ENCODE measurements at places on chromosomes 12 and 14.

DNA sequence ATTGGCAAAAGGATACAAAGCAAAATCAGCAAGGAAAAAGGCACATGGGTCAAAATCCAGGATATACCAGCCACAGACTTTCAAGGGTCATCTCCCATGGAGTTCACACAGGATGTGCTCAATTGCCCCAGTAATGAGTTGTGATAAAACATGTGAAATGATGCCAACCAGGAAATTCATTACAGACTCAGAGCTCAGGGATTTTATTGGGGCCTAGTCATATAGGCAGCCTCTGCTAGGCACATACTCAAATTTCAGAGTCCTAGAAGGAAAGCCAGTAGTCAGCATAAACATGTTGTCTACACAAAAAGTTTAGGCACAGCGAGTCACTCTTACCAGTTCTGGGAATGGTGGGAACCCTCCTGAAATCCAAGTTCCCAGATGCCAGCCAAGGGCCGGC is 64.4 kb upstream of the OSBPL8 start:
- no peak for DNase-seq

- no peak for DNase-seq
Observed at GRCh38 chr14:24282736-24283135, 11.3 kb upstream of the RABGGTA start.

DNA sequence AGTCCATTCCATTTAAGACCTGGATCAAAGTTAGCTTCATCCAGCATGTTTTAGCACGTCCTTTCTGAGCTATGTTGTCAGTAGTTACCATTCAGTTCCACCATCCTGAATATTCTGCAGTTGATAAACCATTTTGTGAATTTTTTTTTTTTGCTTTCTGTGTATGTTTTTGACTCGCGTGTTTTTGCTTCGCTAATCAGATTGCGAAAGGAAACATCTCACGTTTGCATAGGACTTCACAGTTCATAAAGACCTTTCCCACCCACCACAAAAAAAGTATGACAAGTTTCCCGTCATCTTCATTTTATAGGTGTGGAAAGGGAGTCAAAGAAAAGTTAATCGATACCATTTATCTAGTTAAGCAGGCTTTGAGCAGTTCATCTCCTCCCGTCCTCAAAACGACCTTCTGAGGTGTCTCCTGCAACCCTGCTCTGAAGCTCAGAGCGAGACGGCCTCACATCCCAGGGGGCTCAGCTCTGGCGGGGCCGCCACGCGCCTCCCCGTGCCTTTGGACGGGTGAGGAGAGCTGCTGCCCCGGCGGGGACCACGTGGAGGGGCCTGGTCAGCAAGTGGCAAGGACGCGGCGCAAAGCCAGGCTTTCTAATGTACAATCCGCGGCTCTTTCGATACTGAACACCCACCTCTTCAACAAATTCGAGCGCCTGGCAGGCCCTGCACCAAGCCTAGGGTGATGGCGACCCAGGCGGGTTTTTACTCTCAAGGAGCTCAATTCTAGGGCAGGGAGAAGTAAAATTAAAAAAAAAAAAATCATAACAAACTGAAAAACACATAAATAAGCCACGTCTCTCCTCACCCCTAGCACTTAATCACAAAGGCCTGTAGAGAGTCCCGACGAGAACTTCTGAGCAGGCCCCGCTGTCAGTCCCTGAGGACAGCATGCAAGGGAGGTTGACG is 988 bp upstream of the TMEM263 start:
- peak; percentile 9 for DNase-seq

DNA sequence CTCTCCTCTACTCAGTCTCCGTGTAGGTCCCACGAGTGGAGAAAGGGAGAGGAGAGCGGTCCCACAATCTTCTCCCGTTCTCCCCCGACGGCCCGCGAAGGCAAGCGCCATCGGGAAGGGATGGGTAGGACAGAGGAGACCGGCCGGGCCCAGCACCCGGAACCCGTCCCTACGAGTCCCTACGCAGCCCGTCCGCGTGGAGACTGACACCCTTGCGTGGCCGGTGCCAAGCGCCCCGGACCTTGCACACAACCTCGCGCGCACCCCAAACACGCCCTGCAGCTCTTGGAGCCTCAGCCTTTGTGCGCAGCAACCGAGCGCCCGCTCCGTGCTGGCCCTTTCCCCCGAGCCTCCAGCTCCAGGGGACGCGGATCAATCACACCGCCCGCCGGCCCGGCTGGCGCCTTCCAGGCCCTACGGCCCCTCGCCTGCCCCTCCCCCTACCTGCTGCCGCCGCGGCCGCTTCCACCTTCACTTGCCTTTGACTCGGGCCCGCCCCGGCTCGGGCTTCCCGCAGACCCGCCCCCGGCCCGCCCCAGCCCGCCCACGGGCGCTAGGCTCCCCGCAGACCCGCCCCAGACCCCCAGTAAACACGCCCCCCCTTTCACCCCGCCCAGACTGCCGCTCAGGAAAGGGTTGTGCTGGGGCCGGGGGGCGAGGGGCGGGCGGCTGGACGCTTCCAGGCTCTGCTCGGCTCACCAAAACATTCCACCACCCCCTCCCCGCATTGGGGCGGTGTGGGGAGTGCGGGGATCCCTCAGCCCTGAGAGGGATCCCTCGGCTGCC is at the start of gene NDRG2:
NDRG2 (minus strand) TSS at position 477 of the 786 bp plus-strand sequence. CDS start 1,746 bp downstream, outside the sequence.
- DNase-seq, result peak; percentile 72

DNA sequence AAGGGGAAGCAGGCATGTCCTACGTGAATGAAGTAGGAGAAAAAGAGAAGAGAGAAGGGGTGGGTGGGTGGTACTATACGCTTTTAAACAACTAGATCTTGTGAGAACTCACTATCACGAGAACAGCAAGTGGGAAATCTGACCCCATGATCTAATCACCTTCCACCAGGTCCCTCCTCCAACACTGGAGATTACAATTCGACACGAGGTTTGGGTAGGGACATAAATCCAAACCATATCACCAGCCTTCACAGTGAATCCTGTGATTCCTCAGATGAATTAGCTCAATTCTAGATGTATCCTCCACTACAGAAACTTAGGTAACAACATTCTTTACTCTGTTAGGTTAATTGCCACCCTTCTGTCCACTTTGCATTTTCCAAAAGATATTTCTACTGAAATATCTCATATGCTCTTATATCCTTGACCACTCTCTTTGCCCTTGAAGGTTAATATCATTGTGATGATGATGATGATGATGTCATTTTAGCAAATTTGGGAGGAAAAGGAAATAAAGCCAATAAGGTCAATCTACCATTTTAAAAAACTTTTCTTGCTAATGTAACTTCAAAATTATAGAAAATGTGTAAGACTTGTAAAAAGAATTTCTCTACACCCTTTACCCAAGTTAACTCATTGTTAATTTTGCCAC is 23.2 kb upstream of the CCNT1 start:
- no peak for DNase-seq

DNA sequence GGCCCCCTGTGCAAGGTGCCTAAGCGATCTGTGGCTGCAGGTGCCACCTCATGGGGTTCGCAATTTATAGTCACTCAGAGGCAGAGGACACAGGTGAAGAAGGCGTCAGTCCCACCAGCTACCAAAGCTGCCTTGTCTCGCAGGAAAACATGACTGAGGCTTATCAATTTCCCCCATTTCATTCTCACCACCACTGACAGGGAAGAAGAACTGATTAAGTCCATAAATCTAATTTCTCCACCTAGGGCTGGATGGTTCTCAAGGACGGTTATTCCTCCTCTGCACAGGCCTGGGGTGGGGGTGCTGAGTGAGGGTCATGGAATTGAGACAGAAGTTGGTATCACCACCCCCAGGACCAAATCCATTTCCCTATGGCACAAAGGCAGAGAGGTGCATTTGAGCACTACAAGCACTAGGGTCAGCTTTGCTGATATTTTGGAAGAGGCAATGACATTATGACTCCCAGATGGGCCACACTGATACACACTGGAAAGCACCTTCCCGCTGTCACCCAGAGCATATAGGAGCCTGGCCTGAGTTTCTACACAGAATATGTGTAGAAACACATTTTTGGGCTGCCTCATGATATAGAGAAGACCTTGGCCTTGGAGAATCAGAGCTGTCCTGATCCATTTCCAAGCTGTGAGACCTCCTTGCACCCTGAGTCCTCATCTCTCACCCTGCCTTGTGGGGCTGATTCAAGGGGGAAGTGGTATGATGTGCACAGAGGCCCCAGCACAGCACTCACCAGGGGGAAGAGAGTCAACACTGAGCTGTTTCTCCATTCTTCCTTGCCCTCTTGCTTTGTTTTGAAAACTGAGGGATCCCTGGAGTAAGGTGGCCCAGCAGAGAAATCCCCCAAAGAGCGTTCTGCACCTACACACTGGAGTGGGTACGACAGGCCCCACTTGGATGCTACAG is 59.4 kb downstream of the PITPNM2 start:
- DNase-seq, result no peak

DNA sequence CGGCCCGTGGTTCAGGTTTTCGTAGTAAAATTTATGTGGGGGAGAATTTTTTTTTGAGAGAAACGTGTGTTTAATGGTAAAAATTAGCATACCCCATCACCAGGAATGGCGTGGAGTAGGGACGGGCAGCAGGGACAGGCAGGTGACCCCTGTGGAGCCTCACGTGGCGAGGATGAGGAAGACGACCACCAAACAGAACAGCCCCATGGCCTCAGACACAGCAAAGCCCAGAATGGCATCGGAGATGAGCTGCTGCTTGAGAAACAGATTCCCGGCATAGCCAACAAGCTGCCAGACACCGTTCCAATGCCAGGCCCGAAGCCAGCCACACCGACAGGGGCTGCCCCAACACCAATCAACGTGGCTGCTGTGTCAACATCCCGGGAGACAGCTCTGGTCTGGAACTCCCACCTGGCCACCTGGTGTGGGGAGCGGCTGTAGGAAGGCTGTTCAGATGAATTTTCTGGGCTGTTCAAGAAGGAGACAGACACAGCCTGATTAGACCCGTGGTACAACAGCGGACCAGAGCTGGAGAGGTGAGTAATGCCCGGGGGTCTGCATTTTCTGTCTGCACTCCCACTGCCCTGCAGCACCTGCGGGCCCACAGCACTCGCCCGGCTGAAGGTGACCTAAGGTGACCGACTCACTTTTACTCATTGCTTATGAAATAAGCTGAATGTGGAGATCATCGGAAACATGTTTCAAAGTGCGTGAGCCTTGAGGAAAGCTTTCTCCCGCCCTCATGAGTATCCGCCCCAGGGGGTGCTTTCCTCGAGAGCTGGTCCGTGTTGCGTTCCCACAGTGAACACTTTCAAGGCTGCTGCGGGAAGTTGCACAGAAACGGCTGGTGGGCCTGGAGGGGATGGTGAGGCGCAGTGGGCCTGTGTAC is 10.6 kb downstream of the TMEM121 start:
- DNase-seq, result no peak

- DNase-seq, result no peak
Observed at GRCh38 chr12:110371408-110372055, 32.0 kb downstream of the ANAPC7 start.

GRCh38 chr14:99187858-99188257 is 84.1 kb downstream of the BCL11B start:
- no peak for DNase-seq

GRCh38 chr12:101539148-101539547 is 55.6 kb upstream of the MYBPC1 start:
- DNase-seq, result no peak

DNA sequence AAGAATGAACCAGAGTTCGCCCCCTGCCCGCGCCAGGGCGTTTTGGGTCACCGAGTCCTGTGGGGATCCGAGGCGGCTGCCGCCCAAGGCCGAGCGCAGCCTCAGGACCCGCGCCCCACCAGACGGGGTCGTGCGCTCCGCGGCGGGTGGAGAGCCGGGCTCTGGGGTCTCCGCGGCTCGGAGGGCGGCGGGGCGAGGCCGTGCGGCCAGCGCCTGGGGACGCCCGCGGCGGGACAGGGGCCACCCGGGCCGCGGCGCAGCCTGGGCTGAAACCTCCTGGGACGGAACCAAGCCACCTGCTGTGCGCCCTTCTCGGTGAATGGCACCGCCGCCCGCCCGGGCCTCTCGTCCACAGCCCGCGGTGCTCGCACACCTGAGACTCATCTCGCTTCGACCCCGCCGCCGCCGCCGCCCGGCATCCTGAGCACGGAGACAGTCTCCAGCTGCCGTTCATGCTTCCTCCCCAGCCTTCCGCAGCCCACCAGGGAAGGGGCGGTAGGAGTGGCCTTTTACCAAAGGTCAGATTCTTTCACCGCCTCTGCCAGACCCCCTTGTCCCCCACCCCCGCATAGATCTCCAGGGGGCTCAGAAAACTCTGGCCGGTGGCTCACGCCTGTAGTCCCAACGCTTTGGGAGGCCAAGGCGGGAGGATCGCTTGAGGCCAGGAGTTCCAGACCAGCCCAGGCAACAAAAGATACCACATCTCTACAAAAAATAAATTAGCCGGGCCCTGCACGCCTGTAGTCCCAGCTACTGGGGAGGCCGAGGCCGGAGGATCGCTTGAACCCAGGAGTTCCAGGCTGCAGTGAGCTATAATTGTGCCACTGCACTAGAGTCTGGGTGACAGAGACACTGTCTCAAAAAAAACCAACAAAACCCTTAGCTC is 901 bp downstream of the B3GNT4 start:
- DNase-seq, result peak; percentile 10

- no peak for DNase-seq
Observed at GRCh38 chr12:99752740-99753139, 105.2 kb downstream of the GARIN6 start.

GRCh38 chr12:15662303-15662980 is 126.7 kb downstream of the EPS8 start:
- DNase-seq, result no peak

DNA sequence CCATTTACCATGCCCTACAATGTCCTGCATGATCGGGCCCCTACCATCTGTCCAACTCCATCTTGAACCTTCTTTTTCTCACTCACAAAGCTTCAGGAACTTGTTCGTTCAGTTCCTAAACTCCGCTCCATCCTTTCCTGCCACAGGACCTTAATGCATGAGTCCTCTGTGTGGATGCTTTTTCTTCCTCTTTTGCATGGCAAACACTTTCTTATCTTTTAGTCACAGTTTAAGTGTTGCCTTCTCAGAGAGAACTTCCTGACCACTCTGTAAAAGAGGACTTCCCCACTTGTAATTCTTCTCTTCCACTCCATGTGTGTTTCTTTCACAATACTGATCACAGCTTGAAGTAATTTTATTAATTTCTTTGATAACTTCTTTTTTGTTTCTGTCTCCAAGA is 54.4 kb upstream of the ETV6 start:
- DNase-seq, result no peak

DNA sequence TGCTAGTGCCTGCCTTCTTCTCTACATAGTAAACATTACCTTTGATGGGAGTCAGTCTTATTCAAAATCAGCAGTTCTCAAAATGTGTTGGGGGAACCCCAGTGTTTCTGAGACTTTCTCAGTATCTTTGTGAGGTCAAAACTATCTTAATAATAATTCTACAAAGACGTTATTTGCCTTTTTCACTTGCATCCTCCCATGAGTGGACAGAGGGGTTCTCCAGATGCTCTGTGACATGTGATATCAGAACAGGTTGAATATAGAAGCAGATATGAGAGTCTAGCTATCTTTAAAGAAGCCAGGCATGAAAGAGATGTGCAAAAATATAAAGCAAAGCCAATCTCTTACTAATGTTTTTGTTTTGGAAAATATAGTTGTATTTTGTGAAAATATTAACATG is 144.7 kb downstream of the KTN1 start:
- DNase-seq, result no peak

GRCh38 chr14:28821993-28822392 is 55.4 kb downstream of the FOXG1 start:
- DNase-seq, result no peak

Measured in activated effector memory CD4-positive, alpha-beta T cell treated with Interleukin-2 at 50 U/mL for 16 hours (primary cell).